Hindlimb muscle (tissue), 1 donor: ENCODE measurements at places on chromosomes 12 and 14. TPM values are rescaled to one million over a fixed set of nuclear protein-coding genes. Genes with fewer than 3 reads are reported as not detected.

SIX6 gene
- not detected for polyA plus RNA-seq

GLIPR1 gene
- 10.1 TPM for polyA plus RNA-seq

PLA2G1B gene
- not detected for polyA plus RNA-seq

YEATS4 gene
- 12.4 TPM for polyA plus RNA-seq

RNASE2 gene
- polyA plus RNA-seq, result 0.35 TPM

DNA sequence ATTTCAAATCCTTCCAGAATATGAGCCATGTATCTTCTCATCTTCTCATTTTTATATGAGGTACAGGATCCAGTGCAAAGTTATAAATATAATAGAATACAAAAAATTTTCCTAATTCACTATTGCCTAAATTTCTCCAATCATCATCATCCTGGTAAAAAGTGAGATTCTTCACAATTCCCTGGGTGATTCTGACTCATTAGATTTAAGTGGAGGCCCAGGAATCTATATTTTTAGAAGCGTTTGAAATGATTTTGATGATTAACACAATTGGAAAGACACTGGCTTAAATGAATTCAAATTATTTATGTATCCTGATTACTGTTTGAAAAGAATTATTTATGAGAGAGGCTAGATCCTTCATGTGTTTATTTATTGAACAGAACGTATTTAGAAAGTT, 380.3 kb upstream of the PDE3A start:
- DNase-seq, result no peak

DNA sequence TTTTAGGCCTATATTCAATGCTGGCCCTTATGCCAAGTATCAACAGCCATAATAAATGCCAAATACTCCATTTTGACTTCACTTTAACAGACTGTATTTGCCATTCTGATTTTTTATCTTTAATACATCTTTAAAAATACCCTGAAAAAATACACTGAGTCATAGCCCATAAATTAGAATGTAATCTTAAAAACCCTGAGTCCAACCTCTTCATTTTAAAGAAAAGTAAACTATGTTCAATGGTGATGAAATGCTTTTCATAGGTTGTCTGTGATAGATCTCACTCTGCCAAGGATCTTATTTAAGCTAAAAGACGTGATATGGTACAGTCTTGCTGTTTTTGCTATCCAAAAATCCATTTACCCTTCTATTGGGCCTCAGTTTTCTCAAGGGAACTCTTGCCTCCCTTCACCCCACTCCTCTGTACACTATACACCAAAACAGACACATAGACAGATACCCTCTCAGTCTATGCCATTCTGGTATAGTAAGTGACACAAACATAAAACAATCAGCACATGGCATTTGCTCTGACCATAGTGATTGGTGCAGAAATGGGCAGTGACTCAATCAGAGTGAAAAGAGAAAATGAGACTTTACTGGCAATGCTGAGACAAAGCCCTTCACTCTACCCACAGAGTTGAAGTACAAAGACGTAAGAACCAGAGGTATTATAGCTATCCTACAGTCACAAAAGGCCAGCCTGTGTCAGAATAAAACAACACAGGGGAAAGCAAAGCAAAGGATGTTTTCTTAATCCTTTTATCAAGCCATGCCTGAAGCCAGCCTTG, 49.1 kb downstream of the BTG1 start:
- no peak for DNase-seq

GRCh38 chr12:90216020-90216552, 507.4 kb upstream of the ATP2B1 start:
- DNase-seq, result no peak

DNA sequence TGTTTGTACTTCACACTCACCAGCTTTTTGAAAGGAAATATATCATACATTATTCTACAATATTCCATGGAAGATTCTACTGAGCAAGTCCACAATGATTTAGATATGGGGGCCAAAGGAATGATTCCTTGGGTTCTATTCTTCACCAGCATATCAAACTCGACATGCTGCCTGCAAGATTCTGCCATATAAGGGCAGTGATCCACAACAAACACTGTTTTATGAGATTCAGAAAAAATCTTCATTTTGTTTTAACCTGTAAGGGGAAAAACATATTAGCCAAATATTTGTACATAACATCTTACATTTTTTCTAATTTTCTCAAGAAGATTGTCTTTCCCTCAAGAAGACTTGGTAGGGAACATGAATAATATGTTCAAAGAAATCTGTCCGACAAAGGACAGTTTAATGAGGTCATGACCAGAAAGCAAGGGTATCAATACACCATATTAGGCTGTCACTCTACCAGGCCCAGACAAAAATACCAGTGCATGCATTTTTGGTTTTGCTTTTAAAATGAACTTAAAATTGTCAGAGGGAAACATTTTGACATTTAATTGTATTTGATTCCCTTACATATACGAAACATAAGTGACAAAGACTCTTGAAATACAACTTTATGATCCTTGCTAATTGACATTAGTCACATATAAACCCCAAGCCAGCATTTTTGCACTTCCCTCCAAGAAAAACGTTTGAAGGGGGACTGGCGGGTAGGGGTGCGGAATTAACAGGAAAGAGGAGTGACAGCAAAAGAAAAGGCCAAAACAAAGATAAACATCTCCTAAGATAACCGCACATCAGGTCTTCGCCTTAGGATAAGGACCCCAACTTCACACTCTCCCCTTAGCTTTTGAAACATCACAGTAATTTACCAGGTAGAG, 980 bp downstream of the INTS13 start:
- DNase-seq, result no peak

GRCh38 chr12:31752450-31752849, 23.6 kb upstream of the AMN1 start:
- DNase-seq, result no peak

DNA sequence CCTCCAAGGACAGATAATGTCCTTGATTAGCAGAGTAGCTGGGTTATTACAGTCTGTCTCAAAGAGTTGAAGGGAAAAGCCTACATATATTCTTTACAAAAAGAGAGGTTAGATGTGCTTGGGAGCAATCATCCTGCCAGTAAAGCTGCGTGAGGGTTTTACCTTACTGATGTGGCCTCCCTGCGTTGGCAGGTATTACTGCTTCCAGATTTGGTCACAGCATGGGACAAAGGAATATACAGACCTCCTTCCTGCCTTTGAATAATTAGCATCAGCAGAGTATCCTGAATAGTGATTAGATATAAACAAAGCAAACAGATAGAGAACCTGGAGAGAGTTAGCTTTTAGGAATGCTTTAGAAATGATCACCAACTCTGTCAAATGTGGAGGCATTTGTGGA, 69.6 kb downstream of the TMTC2 start:
- DNase-seq, result no peak

DNA sequence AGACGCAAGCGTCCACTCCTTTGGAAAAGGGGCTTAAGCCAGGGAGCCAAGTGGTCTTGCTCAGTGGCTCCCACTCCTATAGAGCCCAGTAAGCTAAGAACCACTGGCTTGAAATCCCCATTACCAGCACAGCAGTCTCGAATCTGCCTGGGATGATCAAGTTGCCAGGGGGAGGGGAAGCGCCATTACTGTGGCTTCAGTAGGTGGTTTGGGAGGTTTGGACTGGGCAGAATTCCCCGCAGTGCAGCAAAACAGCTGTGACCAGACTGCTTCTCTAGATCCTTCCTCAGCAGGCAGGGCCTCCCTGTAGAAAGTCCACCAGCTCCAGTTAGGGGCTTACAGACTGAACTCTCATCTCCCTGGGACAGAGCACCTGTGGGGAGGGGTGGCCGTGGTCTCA, 115.4 kb downstream of the TMEM117 start:
- no peak for DNase-seq

DNA sequence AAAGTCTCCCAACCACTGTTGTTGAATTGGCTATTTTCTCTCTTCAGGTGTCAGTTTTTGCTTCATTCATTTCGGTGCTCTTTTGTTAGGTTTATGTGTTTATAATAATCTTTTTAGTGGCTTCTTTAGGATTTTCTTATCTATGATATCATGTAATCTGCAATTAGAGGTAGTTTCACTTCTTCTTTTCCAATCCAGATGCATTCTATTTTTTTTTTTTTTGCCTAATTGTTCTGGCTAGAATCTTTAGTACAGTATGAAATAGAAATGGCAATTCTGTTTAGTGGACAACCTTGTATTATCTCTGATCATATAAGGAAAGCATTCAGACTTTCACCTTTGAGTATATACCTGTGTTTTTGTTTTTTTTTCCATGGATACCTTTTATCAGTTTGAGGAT, 17.4 kb downstream of the CNOT2 start:
- no peak for DNase-seq

DNA sequence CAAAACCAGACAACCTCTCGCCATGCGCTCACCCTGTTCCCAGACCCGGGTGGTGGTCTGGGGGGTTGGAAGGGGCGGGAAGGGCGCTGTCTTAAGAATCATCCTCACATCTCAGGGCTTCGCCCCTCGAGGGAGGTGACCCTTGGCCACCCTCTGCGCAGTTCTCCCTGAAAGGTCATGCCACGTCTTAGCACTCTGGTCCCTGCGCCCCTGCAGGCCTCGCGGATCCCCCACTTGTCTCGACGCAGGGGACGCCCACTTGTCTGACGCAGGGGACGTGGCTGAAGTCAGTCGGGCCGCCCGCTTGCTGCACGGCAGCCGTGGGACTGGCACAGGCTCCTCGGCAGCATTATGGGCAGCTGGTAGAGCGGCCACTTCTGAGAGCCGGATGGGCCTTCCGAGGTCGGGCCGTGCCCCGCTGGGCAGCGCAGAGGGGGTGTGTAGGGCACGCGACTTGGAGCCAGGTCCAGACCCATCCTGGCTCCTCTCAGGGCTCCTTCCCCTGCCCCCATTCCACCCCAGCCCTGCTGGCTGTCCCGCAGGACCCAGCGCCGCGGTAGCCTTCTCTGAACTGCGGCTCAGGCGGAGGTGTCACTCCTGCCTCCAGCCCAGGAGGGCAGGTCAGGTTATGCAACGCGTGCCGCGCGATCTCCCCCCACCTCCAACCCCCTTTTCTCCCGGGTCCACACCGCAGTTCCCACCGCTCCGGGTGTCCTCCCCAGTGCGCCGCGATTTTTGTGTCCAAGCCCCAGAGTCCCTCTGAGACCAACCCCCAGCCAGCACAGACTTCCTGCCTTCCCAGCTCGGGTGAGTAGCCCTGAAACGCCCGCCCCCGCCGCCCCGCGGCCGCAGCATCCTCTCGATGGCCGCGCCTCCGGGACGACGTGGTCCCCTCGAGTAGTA, 40.9 kb upstream of the CAPRIN2 start:
- peak; percentile 67 for DNase-seq
